ENCODE measurements at places on chromosomes 3 and 15.
A peak's percentile ranks its signal among the peaks of the same experiment; 100 is the strongest.

- no peak for DNase-seq
Observed at GRCh38 chr15:69311319-69311721, 12.6 kb downstream of the PAQR5 start.

DNA sequence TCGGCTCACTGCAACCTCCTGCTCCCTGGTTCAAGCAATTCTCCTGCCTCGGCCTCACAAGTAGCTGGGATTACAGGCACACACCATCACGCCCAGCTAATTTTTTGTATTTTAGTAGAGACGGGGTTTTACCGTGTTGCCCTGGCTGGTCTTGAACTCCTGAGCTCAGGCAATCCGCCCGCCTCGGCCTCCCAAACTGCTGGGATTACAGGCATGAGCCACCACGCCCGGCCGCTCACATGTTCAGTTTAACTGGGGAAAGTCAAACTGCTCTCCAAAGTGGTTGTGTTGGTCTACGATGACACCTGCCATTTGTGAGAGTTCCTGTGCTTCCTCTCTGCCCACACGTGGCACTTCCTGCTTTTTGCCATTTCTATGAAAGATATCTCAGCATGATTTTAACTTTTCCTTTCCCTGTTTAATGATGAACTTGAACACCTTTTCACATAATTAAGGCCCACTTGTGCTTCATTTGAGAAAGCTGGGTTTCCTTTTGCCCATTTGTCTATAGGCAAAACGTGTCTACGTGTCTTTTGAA lies 877 bp upstream of the GP5 start:
- no peak for DNase-seq

- no peak for DNase-seq
Observed at GRCh38 chr3:194034346-194035336, 101.3 kb upstream of the HES1 start.

DNA sequence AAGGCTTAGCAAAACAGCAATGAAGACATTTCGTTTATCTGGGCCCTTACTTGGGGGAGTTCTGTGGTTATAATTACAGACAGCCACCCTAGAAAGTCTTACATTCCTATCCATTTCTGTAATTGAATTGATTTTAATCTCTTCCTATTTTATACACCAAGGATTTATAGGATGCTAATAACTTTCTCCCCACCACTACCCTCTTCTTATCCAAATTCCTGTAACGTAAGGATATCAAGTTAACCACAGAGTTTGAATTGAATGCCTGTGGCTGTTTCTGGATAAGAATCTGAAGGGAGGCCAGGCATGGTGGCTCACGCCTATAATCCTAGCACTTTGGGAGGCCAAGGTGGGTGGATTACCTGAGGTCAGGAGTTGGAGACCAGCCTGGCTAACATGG lies 78.6 kb downstream of the MLH1 start:
- no peak for DNase-seq

GRCh38 chr3:187957165-187957581 lies 196.8 kb upstream of the LPP start:
- DNase-seq, result no peak

DNA sequence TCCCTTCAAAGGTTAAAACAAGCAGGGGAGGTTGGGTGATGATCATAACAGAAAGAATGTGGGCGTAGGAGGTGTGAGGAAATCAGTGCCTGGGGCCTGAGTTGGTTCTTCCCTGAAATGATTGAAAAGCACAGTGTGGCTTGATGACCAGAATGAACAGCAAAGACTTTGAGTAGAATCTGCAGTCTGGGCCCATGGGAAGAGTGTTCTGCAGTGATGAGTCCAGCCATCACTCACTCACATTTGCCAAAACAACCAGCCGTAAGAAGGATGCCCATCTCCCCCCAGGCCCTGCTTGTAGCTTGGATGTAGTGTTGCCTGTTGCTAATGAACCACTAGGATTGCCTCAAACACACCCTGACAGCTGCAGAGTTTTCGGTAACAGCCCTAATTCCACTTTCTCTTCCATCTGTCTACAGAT lies 67.9 kb downstream of the VGLL3 start:
- DNase-seq, result no peak

DNA sequence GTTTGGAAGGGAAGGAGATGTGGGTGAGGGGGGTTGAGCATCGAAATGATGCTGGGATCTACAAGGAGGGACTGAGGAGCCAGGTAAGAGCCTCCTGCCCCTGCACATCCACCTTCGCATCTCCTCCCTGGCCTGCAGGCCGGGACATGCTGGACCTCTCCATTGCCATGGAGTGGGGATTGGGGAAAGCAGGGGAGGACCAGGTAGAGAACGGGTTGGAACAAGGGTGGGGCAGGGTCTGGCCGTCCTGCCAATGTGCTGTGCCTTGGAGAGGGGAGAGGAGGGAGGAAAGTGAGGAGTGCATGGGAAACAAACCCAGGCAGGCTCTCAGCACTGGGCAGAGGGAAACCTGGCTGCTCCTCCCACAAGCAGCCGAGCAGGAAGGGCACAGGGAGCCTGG lies 10.6 kb downstream of the PLA2G4B start:
- no peak for DNase-seq

- DNase-seq, result no peak
Observed at GRCh38 chr15:48292458-48292857, 38.8 kb upstream of the DUT start.

DNA sequence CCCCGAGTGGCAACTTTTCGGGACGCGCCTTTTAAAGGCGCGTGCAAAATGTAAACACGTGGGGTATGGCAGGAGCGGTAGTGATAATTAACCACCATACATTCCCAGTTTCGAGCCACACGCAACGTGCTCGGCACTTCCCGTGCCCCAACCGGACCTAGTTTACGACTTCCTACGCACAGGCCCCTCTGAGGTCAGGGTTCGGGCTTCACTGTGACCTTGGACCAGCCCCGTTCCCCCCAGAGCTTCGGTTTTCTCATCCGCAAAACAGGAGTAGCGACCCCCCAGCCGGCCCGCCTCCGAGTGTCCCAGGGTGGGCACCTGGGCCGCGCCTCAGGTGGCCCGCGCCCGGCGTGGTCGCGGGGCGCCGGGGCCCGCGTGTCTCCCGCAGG lies 451 bp downstream of the CHCHD4 start:
- DNase-seq, result no peak

DNA sequence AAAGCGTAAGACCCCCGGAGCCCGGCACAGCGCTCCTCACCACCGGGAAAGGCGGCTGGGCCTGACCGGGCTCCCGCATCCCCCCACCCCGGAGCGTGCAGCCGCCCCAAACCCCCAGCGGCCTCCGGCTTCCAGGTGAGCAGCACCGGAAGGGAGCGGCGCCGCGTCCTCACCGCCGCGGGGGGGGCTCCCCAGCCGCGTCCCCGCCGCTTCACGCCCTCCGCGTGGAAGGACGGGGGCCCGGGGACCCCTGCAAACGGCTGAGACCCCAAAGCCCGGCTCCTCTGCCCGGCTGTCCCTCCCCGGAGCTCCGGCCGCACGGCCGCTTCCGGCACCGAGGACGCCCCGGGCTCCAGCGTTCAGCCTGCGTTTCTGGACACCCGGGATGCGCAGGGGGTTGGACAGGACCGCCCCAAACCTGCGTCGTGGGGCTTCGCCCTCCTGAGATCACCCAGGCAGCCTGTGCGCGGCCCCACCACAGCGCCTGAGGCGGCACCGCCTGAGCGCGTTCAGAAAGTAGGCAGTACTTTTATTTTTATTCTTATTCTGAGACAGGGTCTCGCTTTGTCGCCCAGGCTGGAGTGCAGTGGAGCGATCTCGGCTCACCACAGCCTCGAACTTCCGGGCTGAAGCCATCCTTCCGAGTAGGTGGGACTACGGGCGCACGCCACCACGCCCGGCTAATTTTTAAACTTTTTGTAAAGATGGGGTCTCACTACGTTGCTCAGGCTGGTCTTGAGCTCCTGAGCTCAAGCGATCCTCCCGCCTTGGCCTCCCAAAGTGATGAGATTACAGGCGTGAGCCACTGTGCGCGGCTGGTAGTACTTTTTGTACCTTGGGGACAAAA lies 51.6 kb upstream of the BLM start:
- peak; percentile 62 for DNase-seq
